Kidney tubule cell (primary cell): ENCODE measurements at places on chromosomes 4 and X.

DNA sequence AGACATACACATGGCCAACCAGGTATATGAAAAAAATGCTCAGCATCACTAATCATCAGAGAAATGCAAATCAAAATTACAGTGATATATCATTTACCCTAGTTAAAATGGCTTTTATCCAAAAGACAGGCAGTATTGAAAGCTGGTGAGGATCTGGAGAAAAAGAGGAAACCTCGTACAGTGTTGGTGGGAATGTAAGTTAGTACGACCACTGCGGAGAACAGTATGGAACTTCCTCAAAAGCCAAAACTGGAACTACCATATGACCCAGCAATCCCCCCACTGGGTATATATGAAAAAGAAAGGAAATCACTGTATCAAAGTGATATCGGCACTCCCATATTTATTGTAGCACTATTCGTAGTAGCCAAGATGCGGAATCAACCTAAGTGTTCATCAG, 23.4 kb downstream of the ABHD18 start:
- no peak for DNase-seq

DNA sequence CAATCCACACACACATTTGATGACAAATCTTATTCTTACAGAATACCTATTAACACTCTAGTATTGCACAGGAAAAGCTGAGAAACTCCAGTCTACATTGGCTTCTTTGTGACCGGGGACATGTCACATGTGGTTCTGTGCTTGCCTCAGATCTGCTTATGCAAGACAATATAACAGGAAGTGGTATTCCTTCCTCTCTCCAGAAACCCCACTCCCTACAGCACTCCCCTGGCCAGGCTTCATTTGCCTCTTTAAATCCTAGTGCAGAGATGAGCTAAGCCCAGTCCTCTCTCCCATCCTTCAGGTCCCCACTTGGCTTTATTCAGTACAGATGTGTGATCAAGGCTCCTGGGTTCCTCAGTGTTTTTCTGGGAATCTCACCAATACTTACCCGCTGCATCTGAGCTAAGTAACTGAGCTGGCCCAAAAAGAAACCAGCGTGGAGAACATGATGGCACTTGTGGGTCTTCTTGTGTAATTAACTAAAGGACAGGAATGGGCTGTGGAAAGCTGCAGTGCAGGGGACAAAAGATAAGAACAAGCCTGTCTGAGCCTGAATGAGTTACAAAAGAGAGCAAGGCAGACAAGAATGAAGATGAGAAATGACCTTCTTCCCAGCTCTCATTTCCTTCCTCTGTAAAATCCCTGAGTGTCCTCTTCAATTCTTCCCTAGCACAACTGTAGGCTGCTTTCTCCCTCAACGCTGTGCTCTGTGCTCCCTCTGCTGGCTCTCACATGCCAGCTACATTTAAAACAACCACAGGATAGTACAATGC, 105.6 kb downstream of the HNRNPD start:
- DNase-seq, result peak; percentile 62

DNA sequence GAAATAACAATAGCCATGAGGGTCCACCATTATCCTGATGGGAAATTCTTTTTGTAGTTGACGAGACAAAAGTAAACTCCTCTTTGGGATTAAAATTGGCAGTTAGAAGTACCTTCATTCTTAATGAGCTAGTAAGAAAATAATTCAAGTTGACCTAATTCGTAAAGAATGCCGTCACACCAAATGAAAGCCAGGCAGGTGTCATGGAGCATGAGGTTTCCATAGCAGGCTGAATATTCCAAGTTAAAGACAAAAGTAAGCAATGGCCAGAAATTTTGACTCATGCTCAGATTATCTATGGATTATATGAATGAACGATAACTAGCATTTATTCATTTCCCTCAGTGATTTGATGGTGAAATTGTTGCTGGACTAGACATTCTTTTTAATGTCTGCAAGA, 192.2 kb upstream of the FAT1 start:
- DNase-seq, result peak; percentile 78

DNA sequence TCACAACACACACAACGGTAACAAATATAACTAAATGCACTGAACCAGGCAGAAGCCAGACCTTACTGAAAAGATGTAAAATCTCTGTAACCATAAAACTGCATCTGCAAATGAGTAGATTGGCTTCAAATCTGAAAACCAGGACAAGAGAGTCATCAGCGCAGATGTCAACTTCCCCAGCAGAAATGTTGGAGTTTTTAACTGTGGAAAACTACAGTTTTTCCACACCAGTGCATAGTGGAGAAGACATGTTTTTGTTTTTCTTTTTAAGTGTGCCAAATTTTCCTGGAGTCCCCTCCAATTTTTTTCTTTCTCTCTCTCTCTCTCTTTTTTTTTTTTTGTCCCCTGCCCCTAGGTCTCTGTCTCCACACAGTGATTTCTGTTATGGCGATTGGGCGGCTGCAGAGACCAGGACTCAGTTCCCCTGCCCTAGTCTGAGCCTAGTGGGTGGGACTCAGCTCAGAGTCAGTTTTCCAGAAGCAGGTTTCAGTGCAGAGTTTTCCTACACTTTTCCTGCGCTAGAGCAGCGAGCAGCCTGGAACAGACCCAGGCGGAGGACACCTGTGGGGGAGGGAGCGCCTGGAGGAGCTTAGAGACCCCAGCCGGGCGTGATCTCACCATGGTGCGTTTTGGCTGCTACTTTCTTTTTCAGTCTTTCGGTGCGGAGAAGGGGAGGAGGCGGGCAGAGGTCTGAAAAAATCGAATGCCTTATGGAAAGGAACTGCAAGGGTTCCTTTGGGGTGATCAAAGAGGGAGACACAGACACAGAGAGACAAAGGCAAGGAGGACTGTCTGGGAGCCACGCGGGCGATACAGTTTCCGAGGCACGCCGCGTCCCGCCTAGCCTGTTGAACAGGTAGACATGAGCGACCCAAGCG, at the start of gene GUCY1A1:
TSS of gene GUCY1A1 (plus strand) at position 505 of the 878 bp plus-strand sequence. CDS start 30,020 bp downstream, outside the sequence.
- peak; percentile 64 for DNase-seq

DNA sequence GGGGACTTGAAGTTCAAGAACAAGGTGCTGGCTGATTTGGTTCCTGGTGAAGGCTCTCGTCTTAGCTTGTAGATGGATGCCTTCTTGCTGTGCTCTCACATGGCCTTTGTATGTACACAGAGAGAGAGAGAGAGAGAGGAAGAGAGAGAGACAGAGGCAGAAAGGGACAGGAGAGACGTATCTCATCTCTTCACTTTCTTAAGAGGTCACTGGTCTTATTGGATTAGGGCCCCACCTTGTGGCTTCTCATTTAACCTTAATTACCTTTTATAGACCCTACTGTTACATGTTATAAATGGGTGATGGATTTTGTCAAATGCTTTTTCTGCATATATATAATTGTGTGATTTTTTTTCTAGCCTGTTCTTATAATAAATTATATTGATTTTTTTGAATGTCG, 1444.2 kb downstream of the ADGRL3 start:
- DNase-seq, result peak; percentile 16

DNA sequence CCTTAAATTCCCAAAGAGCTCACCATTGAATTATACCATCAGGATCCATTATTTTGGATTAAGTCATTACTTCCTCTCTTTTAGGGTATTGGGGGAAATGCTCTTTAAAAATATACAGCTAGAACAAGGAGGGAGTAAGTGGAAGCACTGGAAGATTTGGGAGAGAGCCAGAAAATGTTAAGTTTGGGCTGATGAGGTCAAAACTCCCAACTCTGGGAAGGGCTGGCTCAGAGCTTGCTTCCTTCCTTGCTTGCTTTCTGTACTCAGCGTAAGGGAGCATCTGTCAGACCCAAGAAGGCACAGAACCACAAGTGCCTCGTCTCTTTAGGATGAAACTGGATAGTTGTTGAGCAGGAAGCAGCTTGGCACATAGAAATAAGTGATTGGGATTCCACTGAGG, 138.2 kb downstream of the GUCY2F start:
- DNase-seq, result no peak

GRCh38 chr4:97317201-97317600, 826.1 kb downstream of the STPG2 start:
- DNase-seq, result no peak

GRCh38 chr4:39446842-39447573, 11.7 kb downstream of the RPL9 start:
- peak; percentile 73 for DNase-seq

- DNase-seq, result no peak
These were observed 74.4 kb upstream of the PRKX start for GRCh38 chrX:3787856-3788255.

DNA sequence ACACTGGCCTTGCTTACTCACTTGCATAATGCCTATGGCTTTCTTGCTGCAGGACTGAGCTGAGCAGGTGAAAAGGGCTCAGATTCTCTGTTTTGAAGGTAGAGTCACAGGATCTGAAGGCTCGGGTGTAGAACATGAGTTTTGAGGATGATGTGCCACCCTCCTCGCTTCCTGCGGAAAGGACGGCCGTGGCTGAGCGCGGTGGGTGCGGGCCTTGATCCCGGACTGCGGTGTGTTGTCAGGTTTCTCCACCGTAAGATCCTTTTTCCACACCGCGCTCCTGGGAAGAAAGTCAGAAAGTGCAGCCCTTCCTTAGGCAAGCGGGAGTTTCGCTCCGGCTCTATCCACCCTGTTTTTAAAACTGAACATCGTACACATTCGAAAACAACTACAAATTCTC, 36.2 kb downstream of the ZFP42 start:
- DNase-seq, result no peak

- DNase-seq, result no peak
These were observed 61.3 kb downstream of the LUZP4 start for GRCh38 chrX:115350711-115351381.

GRCh38 chr4:169956091-169956843, 69.9 kb downstream of the MFAP3L start:
- no peak for DNase-seq

- DNase-seq, result peak; percentile 35
These were observed 87.7 kb downstream of the NAP1L3 start for GRCh38 chrX:93585661-93586060.

DNA sequence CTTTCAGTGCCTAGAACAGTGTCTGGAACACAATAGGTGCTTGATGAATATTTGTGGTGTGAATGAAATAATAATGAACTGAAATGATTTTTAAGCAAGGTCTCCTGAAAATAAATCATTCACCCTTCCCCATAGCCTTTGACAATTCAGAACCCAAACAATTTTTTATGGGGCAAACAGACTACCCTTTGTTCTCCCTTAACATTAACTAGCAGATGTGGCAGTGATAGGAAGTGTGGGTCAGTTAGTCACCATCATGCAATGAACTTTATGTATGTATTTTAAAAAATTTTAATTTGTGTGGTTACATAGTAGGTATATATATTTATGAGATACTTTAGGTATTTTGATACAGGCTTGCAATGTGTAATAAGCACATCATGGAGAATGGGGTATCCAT, 27.2 kb upstream of the CD40LG start:
- no peak for DNase-seq

- no peak for DNase-seq
These were observed 24.5 kb upstream of the GRIA2 start for GRCh38 chr4:157196046-157196445.

DNA sequence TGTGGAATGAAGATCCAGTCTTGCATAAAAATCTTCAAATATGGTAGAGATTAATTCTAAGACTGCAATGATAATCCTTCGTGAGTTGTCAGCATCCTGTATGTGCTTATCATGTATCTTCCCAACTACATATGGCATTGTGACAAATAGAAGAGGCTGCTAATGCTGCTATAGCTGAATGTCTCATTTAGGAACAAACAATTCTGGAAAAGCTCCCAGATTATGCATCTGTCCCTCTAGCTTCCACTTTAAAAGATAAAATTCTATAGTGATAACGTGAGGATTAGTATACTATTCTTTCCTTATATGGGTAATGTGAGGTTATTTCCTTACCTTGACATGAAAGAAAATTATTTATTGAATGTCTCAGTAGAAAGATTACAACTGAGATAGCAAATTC, 930.9 kb downstream of the DMD start:
- DNase-seq, result no peak

GRCh38 chrX:3379111-3379510, 32.7 kb upstream of the MXRA5 start:
- peak; percentile 50 for DNase-seq

GRCh38 chrX:10602646-10603045, 17.7 kb downstream of the MID1 start:
- DNase-seq, result no peak

- no peak for DNase-seq
These were observed 8.5 kb upstream of the TMPRSS11D start for GRCh38 chr4:67892253-67892652.

DNA sequence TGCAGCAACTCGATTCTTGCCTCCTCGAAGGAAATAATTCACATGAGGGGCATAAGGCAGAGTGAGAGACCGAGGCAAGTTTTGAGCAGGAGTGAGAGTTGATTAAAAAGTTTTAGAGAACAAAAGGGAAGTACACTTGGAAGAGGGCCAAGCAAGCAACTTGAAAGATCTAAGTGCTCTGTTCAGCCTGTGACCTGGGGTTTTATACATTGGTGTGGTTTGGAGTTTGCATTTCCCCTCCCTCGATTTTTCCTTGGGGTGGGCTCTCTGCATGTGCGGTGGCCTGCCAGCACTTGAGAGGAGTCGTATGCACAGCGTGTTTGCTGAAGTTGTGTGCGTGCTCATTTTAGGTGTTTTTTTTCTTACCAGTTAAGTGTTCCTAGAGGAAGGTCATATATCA, 356.4 kb downstream of the KLHL4 start:
- no peak for DNase-seq

- peak; percentile 92 for DNase-seq
These were observed 9.6 kb upstream of the UVSSA start for GRCh38 chr4:1337376-1337831.

DNA sequence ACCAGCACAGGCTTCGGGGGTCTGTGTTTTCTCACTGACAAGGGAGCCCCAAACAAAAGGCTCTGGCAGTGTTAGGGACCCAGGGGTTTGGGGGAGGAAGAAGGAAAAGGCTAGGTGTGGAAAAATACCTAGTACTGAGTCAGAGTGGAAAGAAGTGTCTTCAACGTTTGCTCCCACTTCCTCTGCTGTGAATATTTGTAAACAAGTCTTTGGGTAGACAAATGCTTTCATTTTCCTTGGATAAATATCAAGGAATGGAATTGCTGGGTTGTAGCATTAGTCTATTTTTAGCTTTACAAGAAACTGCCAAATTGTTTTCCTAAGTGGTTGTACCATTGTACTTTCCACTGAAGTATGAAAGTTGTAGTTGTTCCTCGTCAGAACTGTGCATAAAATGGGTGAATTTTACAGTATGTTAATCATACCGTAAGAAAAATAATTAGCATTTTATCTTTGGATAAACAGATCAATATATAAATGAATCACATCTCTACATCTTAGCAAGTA, 17.4 kb downstream of the COL4A5 start:
- no peak for DNase-seq

DNA sequence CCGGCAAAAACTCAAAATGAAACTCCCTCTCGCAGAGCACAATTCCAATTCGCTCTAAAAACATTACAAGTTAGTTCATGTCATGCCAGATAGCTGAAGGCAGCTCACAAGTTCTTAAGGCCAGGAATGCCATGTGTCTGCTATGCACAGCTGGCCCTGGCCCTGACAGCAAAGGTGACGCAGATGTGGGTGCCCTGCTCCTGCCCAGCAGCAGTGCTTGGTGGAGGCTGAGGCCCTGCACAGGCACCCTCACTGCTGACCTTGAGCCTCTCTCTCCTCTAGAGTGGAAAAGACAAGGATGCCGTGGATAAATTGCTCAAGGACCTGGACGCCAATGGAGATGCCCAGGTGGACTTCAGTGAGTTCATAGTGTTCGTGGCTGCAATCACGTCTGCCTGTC, 2.9 kb downstream of the S100P start:
- no peak for DNase-seq

GRCh38 chrX:133746593-133746992, 238.8 kb downstream of the GPC3 start:
- peak; percentile 29 for DNase-seq

GRCh38 chr4:39732728-39733127, 34.8 kb downstream of the UBE2K start:
- DNase-seq, result peak; percentile 60
